Left renal pelvis (tissue), 4 donors: ENCODE measurements at places on chromosomes 16 and 17. TPM values are rescaled to one million over a fixed set of nuclear protein-coding genes. Genes with fewer than 3 reads are reported as not detected.

DNA sequence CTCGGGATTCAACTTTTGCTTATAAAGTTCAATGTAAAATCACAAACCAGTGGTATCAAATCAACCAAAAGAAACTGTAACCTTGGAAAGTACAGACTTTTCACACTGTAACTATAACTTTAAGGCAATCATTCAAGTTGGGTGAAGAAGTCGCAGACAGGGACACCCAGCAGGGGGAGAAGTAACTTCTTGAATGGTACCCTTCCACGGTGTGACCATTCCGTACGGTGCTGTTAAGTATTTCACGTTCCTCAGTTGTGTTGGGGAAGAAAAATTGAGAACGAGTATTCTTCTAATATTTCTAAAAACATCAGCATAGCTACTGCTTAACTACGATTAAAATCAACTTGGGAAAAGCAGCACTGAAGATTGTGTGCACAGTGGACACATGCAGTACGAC lies 55.8 kb downstream of the MYH10 start:
- no peak for DNase-seq

- no peak for DNase-seq
Observed at GRCh38 chr17:77470800-77471733, 330.3 kb downstream of the SEC14L1 start.

Gene CACNG3
- polyA plus RNA-seq = not detected

DNA sequence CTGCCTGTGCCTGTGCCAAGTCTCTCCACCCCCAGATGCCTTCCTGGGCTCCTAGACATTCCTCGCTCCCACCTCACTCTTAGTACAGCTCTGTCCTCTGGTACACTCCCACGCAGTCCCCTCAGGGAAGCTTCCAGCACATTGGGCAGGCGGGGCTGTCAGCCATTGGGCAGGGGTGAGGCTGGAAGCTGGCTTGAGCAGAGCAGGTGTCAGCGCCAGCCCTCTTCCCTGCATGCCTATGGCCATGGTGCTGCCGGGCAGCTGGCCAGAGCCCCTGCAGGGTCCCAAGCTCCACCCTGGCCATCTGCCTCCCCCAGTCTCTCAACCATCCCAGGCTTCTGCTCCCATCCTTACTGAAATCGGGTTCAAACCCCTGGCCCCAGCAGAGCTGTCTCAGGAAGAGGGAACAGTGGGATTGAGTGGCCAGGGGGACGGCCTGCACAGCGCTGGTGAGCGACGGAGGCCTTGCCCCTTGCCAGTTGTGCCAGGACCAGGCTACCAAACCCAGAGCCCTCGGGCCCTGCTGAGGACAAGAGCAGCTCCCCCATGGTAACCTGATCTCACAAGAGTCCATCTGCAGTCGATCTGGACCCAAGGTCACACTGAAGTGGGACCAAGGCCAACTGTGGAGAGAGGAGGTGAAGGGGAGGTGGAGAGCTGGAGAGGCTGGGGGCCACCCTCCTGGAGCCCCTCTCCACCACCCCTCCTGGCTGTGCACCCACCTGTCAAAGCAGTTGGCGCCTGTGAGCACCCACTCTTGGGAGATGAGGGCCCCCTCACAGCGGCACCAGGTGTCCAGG lies 2.4 kb upstream of the B9D1 start:
- no peak for DNase-seq

- no peak for DNase-seq
Observed at GRCh38 chr16:58098207-58099096, 30.7 kb downstream of the CFAP20 start.

DNA sequence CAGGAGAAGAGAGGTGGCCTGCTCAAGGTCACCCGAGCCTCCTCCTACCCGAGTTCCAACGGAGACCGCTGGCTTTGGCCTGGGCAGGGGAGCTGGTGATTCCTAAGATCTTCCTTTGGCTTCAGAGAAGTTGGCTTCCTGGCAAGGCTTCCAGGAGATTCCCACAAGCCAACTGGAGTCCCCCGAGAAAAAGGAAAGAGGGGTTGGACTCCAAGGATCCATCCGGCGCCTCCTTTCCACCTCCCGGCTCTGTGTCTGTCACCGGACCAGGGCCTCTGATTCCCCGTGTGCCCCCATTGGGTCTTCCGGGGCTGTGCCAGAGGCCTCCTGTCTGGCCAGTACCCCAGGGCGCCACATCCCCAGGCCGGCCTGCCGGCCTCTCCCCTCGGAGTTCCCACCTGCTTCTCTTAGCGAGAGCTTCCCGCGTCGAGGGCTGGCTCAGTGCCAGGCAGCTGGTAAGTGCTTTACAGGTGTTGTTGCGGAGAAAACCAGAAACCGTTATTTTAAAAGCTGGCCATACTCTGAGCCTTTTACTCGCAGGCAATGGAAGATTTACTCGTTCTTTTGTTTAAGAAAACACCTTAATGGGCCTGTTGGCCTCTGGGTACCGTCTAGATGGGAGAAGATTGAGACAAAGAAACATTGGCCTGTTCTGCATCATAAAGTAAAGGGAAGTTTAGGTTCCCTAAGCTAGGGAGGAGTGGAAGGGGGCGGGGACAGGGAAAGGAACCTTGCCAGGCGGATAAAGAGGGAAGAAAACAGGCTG lies 258.4 kb upstream of the SDK2 start:
- DNase-seq = peak; percentile 26

DNA sequence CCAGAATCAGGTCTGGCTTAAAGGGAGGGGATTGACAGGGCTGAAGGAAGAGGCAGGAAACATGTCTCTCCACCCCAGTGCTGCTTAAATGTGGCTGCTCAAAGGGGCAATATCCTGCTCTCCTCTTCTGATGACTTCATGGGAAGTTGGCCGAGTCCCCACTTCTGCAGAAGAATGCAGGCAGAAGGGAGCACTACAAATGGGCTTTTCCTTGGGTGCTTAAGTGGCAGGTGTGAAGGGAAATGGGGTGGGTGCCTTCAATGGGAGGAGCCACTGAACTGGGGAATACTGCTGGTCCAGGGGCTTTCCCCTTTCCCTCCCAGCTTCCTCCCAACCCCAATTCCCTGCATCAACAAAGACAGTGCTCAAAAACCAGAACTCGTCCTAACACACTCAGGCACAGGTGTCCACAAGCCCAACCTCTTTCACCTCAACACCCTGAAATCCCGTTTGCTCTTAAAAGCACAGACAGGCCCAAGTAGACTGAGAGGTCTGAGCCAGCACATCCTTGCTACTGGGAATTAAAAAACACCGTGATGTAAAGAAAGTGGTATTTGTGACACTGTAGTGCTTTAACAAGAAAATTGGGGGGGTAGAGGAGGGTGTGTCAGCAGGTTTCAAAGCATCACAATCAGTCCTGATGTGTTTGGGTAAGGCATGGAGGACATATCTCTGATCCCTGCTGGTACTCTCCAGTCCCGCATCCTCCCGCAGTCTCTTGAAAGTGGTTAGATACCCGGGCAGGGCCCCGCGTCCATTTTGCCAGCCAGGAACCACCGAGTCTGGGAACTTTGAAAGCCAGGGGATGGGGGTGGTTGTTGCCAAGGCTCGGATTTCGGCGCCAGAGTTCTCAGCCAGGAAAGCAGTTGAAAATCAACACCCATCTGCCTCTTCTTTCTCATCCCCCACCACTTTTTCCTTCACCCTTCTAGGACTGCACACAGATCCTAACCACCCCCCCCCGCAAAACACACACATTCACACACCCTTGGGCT lies 1.6 kb downstream of the CA10 start:
- no peak for DNase-seq

Gene KRTAP9-2
- not detected for polyA plus RNA-seq

- no peak for DNase-seq
Observed at GRCh38 chr17:55549140-55549539, 37.9 kb upstream of the SMIM36 start.

- DNase-seq = no peak
Observed at GRCh38 chr16:85037050-85037410, 9.4 kb downstream of the KIAA0513 start.

DNA sequence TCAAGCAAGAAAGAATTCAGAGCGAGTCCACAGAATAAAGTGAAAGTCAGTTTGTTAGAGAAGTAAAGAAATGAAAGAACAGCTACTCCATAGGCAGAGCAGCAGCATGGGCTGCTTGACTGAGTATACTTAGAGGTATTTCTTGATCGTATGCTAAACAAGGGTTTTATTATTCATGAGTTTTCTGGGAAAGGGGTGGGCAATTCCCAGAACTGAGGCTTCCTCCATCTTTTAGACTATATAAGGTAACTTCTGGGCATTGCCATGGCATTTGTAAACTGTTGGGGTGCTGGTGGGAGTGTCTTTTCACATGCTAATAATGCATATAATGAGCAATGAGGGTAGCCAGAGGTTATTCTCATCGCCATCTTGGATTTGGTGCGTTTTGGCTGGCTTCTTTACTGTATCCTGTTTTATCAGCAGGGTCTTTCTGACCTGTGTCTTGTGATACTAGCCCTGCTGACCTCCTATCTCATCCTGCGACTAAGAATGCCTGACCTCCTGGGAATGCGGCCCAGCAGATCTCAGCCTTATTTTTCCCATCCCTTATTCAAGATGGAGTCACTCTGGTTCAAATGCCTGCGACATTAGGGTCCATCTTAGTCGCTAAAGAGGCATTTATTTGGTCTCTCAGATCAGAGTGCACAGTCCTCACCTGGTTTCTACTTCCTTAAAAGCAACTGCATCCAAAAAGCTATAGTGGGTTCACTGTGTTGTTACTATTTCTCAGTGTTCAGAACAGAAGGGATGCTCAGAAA lies 100.6 kb upstream of the CACNG5 start:
- no peak for DNase-seq

DNA sequence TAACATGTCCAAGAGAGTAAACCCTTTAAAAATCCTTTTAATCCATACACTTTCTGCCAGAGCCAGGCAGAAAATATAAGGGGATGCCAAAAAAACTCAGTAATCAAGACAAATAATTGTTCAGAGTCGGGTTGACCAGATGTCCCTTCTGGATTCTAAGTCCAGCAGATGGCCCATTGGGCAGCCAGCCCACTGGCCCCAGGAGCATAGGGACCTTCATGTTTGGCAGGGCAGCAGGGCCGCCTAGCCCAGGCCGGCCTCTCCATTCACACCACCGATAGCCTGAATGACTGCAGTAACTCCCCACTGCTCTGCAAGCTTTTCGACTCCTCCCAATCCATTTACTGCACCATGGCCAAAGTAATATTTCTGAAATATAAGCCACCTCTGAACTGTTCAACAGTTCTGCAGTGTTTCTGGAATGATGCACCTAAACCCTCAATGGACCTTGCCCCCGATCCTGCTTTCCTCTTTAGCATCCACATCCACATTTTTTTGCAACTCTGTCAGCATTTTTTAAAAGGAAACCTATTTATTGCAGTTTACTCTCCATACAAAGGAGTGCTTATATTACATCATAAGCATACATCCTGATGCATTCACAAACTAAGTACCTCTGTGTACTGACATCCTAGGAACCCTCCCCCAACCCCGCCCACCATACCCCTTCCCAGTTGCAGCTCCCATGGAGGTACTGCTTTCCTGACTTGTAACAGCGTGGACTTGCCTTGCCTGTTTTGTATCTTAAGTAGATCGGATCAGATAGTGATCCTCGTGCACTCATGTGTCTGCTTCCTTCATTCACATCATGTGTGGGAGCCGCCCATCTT lies 46.4 kb downstream of the LDHD start:
- DNase-seq = no peak

DNA sequence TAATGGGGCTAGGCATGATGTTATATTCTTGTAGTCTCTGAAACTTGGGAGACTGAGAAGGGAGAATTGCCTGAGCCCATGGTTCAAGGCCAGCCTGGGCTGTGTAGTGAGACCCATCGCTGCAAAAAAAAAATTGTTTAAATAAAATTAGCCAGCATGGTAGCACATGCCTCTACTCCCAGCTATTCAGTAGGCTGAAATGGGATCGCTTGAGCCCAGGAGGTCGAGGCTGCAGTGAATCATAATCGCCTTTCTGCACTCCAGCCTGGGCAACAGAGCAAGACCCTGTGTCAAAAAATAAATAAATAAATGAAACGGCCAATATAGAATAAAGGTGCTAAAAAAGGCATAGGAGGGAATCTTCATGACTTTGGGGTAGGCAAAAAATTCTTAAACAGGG lies 13.9 kb upstream of the SLX4 start:
- no peak for DNase-seq

GRCh38 chr16:79725051-79725450 lies 124.5 kb upstream of the MAF start:
- no peak for DNase-seq

Gene HCRT
- polyA plus RNA-seq = not detected

DNA sequence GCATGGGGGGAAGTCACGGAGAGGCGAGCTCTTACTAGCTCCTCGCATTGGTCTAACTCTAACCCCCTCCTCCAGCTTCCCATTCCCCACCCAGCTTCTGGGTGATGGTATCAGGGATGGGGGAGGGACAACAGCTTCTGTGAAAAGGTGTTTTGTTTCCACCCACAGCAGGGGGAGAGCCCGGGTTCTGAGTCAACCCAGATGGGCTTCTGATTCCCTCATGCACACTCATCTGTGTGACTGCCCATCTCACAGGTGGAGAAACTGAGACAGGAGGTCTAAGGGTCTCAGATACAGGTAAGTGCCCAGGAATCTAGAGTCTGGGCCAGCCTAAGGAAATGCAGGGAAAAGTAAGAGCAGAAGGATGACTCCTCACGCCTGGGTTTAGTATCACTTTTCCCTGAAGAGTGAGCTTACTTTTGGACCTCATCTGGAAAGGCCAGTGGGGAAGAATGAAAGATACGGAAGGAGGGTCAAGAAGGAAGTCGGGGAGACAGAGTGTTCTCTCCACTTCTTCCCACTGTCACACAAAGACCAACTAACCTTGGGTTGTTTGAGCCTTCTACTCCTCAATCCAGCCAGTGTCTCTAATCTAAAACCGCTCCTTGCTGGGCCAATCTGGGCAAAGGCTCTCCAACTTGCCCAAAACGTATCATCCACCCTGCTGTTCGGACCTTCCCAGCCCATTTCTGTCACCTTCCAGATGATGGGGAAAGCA lies 3.1 kb upstream of the TLCD2 start:
- DNase-seq = no peak

DNA sequence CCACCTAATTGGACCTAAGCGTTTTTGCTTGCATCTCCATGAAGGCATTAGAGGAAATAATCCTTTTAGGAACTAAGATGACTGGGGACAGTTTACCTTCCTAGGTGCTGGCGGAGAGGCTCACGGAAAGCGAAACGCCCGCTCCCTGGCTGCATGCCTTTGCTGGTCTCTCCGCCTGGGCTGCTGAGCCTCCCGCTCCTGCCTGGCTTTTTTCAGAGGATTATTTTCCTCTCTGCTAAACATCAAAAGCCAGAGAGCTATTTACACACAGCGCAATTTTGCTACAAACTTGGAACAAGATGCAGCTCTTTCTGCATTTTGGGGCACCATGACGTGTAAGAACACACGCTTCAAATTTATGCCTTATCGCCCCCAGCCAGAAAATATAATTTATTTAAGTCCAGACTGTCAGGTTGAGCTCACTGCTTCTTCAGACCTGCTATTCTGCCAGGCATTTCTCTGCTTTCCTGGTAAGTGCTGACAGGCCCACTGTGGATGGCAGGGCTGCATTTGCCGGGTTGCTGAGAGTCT lies 124.4 kb downstream of the SPACA3 start:
- DNase-seq = no peak

DNA sequence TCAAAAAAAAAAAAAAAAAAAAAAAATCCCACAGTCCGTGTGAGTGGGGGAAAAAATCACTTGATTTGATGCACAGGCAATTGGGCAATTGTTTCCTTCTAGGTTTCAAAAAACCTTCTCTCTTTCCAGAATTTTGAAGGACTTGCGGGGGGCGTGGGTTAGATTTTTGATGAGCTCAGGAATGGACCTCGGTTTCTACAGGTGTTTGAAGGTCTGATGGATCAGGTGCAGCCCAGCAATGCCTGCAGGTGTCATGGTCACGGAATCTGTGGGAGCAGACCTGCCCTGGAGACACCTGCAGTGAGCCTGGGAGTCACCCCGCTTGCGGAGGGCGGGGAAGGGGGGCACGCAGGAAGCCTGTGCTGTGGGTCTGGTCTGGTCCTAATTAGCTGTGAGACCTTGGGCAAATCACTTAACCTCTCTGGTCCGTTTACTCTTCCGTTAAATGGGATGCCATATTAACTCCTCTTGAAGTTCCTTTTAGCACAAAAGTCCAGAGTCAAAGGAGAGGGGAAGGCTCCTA lies 174.2 kb downstream of the IRF8 start:
- no peak for DNase-seq
